ENCODE measurements at places on chromosomes 1 and 21. TPM values are rescaled to one million over a fixed set of nuclear protein-coding genes. Genes with fewer than 3 reads are reported as not detected.

The TSPAN1 gene
- 0.75 TPM for total RNA-seq

The HEYL gene
- 16.9 TPM for total RNA-seq

The MXRA8 gene
- total RNA-seq, result 21.7 TPM

The SUSD4 gene
- 5.8 TPM for total RNA-seq

The LAMB3 gene
- 5.0 TPM for total RNA-seq

Data from Right ventricle myocardium superior (tissue), 1 donor.